ENCODE measurements at places on chromosomes 11 and 22.

DNA sequence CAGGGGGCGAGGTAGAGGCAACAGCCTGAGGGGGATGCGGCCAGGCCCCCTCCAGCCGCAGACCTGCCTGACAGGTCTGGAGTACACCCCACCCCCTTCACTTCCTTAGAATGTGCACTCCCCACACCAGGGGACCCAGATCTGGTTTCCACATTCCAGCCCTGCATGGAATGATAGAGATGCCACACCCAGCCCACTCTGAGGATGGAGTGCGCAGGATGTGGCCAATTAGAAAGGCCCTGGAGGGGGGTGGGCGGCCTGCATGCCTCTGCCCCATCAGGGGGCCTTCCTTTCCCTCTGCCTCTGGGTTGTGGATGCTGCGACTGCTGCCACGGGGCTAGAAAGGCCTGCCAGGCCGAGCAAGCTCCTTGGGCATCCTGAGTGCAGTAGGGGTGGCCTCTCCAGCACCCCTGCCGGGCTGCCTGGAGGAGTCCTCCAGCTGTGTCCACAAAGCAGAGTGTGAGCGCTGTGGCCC lies 28.2 kb upstream of the MGAT3 start:
- no peak for DNase-seq

- DNase-seq, result no peak
These were observed 37.4 kb downstream of the C11orf71 start for GRCh38 chr11:114362958-114363357.

DNA sequence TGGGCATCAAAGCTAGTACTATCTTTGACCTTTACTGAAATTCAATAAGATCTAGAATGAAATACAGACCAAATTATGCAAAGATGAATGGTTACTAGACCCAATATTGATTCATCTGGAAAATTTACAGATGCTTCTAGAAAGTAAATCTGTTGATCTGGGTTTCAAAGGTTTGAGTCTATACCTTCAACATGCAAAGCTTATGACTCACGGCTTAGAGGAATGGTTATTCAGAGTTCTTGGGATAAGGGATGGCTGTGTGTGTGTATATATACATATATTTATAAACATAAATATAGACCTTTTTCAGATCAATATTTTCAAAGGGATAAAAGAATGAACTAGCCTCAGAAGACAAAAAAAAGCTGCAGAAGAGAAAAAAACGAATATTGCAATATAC lies 1.3 kb downstream of the SPTY2D1 start:
- no peak for DNase-seq

DNA sequence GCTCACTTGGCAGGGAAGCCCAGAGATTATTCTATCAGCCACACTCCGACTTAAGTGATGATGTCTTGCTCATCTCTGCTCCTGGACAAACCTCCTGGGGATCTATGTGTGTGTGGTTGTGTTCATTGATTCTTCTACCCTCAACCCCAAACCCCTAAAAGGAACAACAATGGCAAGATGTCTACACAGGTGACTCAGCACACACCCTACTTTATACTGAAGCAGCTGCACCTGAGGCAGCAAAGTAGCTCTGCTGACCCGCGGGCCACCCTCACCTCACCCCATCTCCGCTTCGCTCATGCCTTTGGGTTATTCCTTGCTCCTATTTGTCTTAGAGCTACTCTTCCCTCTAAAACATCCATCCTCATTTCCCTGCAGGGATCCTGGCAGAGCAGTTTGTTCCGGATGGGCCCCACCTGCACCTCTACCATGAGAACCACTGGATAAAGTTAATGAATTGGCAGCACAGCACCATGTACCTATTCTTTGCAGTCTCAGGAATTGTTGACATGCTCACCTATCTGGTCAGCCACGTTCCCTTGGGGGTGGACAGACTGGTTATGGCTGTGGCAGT lies 38.7 kb downstream of the TMEM45B start:
- DNase-seq, result no peak

DNA sequence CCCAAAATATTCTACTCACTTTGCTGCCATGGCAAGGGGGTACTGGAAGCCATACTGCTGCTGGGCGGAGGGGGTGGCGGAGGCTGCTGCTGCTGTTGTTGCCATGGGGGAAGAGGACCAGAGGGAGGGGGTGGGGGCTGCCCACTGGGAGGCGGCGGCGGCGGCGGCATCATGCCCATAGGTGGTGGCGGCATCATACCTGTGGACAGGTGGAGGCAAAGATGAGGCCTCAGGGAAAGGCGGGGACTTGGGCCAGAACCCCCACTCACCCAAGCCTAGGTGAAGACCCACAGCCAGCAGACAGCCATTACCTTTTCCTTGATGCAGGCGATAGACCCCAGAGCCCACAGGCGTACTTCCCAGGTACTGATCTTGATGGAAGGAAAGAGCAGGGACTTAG lies 7.1 kb upstream of the PYGM start:
- DNase-seq, result no peak

GRCh38 chr11:134293119-134294113 lies 17.2 kb downstream of the GLB1L3 start:
- DNase-seq, result no peak

DNA sequence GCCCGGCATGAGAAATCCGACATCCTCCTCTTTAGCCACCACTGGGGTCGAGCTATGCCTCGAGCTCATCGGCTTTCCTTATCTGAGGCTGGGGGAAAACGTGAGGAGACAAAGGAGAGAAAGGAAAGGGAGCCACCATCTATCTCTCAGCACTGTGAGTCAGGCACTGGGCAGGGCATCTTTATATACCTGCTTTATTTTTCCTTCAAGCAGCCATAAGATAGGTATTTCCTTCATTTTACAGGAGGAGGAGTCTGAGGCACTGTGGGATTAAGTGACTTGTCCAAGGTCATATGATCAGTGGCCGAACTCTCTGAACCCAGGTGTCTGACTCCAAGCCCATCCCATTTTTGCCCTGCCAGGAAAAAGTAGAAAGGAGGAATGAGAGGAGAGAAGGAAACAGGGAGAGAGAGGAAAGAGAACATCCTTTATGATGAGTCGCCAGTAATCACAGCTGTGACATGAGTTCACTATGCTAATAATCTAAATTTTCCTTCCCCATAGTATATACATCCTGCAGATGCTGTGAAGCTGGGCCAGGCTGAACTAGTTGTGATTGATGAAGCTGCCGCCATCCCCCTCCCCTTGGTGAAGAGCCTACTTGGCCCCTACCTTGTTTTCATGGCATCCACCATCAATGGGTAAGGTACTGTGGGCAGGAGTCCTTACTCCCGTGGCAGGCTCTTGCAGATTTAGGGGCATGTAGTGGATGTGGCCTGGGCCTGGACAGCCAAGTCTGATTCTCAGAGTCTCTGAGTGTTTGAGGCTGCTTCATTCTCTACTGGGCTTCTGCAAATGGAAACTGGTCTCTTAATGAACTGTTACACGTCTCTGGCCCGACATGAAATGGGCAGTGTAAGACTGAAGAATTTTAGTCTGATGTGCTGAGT lies 21.8 kb downstream of the NAT10 start:
- DNase-seq, result no peak

DNA sequence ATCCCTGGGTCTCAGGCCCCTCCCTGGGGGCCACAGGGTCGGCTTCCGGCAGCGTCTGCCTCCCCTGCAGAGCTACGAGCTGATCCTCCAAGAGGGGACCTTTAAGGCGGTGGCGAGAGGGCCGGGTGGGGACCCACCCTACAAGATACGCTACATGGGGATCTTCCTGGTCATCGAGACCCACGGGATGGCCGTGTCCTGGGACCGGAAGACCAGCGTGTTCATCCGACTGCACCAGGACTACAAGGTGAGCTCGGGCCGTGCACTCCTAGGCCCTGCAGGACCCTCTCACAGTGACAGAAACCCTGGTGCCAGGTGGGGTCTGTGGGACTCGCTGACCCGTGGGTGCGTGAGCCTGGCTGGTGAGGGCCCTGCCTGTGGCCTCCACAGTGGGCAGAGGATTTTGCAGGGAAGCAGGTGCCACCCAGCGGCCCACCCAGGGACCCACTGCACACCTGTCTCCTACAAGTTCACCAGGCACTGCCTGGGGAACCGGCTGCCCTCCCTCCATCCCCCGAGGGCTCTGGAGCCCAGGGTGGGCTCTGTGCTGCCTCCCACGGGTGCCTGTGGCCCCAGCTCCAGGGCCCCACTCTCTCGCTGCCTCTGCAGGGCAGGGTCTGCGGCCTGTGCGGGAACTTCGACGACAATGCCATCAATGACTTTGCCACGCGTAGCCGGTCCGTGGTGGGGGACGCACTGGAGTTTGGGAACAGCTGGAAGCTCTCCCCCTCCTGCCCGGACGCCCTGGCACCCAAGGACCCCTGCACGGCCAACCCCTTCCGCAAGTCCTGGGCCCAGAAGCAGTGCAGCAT lies 13.7 kb downstream of the MUC5B start:
- no peak for DNase-seq

DNA sequence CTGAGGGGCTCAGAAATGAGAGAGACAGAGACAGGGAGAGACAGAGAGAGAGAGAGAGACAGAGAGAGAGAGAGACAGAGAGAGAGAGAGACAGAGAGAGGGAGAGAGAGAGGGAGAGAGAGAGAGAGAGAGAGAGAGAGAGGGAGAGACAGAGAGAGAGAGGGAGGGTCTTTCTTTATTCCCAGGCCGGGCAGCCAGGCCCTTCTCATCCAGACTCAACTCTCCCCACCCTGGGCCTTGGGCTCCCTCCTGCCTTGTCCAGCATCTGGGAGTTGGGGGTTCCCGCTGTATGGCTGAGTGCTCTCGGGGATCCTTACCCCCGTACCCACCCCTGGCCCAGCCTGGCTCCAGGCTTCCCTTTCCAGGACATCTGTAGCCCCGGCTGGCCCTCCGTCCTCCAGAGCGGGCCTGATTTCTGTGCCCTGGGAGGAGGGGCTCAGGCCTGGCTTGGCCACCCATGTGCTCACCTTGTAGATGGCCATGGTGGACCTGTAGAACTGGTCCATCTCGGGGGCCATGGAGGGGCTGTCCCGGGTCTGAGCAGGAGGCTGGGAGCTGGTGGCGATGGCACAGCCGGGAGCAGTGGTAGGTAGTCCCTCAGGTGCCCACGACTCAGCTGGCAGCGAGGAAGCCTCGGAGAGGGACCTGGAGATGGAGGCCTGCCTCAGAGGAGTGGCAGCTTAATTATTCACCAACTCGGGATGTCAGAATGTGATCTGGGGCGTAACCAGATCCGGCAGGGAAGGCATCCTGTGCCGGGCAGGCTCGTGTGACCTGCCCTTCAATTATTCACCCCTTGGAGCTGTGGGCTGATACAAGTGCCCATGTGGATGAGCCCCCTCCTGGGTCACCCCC lies at the start of gene BAIAP2L2:
Gene BAIAP2L2, minus strand, starts transcription at position 677 of the 855 bp plus-strand sequence. Its CDS starts 159 bp downstream, at position 518.
- DNase-seq, result peak; percentile 94

- no peak for DNase-seq
These were observed 19.6 kb downstream of the MYRF start for GRCh38 chr11:61771985-61772455.

GRCh38 chr11:12631651-12632050 lies 42.6 kb upstream of the TEAD1 start:
- DNase-seq, result no peak

- no peak for DNase-seq
These were observed 164.7 kb upstream of the B3GAT1 start for GRCh38 chr11:134576721-134577171.

- no peak for DNase-seq
These were observed 114.7 kb upstream of the OR4B1 start for GRCh38 chr11:48101958-48102357.

- no peak for DNase-seq
These were observed 4.3 kb downstream of the SBF1 start for GRCh38 chr22:50470491-50470890.

- no peak for DNase-seq
These were observed 28.5 kb upstream of the DDX6 start for GRCh38 chr11:118819334-118820024.

DNA sequence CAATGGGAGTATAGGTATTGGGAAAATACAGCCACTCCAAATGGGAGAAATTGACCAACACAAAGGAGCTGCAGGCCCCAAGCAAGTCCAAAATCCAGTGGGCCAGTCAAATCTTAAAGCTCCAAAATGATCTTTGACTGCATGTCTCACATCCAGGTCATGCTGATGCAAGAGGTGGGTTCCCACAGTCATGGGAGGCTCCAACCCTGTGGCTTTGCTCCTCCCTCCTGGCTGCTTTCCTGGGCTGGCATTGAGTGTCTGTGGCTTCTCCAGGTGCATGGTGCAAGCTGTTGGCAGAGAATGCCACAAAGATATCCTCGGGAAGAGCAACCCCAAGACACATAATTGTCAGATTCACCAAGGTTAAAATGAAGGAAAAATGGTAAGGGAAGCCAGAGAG lies 80.8 kb downstream of the IGLL5 start:
- DNase-seq, result no peak

GRCh38 chr11:115700981-115701875 lies 197.0 kb upstream of the CADM1 start:
- DNase-seq, result no peak

- no peak for DNase-seq
These were observed 44.8 kb downstream of the PRR5L start for GRCh38 chr11:36340897-36341296.

DNA sequence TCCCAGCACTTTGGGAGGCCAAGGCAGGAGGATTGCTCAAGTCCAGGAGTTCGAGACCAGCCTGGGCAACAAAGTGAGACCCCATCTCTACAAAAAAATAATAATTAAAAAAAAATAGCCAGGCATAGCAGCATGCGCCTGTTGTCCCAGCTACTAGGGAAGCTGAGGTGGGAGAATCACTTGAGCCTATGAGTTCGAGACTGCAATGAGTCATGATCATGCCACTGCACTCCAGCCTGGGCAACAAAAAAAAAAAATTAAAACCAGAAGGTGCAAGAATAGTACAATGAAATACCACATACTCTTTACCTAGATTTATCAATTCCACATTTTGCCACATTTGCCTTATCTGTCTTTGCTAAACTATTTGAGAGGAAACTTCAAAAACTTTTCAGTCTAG lies 8.2 kb downstream of the DPF2 start:
- DNase-seq, result no peak

GRCh38 chr22:31977141-31977841 lies 33.0 kb downstream of the YWHAH start:
- DNase-seq, result peak; percentile 79

GRCh38 chr22:33354928-33355327 lies 296.7 kb upstream of the SYN3 start:
- DNase-seq, result no peak

DNA sequence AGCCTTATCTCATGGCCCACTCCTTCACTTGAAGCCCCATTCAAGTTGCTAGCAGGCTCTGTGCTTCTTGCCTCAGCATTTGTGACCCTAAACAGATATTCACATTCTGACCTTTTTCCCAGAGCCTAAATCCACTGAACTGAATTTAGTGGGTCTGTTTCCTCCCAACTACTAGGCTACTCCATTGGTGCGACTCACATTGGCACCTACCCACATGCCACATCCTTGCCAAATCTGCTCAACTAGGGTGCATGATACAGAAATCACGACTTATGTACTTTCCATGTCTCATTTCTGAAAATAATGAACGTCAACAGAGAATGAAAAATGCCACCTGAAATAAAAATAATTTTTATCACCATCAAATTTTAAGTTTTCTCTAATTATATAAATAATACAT lies 8.4 kb upstream of the MMP12 start:
- no peak for DNase-seq

GRCh38 chr11:38927993-38928392 lies 2330.0 kb upstream of the RAG2 start:
- no peak for DNase-seq

- DNase-seq, result no peak
These were observed 208.6 kb downstream of the DBX1 start for GRCh38 chr11:19951558-19952115.
